ENCODE measurements at places on chromosomes 4 and X.

DNA sequence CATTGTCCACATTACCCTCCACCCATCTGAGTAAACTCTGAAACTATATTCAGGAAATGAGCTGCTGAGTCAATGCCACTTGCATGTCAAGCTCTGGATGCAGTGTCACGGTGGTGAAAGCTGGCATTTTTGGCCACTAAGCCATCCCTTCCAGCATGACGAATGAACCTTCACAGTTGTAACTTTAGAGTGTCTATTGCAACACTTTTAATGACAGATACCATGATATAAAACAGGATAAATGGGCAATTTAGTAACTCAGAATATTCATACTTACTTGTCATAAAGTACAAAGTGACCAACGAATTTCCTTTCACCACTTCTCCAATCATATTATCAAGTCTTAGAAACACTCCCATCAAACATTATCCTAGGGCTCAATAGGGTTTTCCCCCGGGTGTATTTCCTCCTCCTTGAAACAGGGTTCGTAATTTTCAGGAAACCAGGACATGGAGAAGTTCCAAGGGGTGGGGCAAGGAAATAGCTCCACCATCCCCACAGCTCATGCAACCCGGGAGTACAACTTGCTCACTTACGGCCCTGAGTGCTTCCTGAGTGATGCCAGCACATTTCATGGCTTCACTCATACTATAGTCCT is 73.1 kb downstream of the MTHFD2L start:
- DNase-seq, result no peak

GRCh38 chr4:45803994-45804393 is 319.9 kb downstream of the GABRG1 start:
- no peak for DNase-seq

- DNase-seq, result no peak
Observed at GRCh38 chrX:72676465-72676864, 37.6 kb downstream of the PHKA1 start.

- no peak for DNase-seq
Observed at GRCh38 chr4:61638591-61638990, 438.5 kb downstream of the ADGRL3 start.

DNA sequence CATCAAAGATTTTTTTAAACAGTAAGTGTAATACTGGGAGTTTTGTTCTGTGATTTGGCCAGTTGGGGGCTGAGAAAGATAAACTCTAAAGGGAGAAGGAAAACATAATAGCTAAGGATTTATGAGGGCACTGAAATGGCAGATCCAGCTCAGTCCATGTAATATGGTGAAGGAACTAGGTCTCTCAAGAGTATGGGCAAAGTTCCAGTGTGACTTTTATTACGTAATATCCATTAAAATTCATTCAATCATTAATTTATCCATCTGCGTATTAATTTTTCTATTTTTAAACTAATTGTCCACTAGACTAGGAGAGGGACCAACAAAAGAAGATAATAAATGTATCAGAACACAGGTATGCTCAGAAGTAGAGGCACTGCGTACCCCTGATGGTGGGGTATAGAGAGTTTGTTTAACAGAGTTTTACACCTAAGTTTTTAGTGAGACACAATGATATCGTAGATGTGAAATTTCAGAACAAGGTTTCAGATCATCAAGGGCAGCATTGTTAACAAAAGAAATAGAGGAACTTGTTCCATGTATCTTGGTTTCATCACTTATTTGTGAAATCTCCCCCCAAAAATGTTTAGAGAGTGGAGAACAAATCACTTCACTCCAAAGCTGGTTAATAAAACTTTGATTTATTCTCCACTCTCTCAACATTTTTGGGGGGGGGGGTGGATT is 351.1 kb downstream of the GRXCR1 start:
- no peak for DNase-seq

DNA sequence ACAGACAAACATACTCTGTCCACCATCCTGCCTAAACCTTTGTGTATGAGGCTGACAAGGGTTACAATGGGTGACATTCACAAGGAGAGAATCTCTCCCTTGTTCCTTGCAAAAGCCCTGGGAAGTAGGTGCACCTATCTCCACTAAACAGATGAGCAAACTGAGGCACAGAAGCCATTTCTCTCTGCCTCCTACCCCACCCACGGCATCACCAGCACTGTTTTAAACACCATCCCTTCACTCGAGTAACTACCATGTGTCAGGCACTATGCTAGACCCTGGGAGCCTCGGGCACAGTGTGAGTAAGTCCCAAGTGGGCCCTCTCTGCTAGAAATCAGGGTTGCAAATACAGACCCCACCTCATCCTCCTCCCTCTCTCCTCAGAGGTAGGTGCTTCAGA is 899 bp downstream of the LYAR start:
- no peak for DNase-seq

DNA sequence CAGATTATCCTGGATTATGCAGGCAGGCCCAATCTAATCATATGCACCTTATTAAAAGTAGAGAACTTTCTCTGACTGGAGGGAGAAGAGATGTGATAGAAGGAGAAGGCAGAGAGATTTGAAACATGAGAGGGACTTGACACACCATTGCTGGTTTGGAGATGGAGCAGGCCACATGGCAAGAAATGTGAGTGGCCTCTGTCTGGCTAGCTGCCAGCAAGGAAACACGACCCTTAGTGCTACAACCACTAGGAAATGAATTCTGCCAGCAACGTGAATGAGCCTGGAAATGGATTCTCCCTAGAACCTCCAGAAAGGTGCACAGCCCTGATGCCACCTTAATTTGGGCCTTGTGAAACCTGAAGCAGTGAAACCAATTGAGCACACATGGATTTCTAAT is 79.5 kb upstream of the MBNL3 start:
- DNase-seq, result no peak

GRCh38 chr4:182222766-182223165 is 20.4 kb upstream of the TENM3 start:
- no peak for DNase-seq

- no peak for DNase-seq
Observed at GRCh38 chr4:7444731-7445130, 10.0 kb upstream of the PSAPL1 start.

GRCh38 chr4:153728660-153729059 is 31.2 kb downstream of the RNF175 start:
- DNase-seq, result no peak

- DNase-seq, result no peak
Observed at GRCh38 chr4:159498446-159499115, 395.7 kb downstream of the RAPGEF2 start.

- no peak for DNase-seq
Observed at GRCh38 chr4:61521451-61521850, 321.3 kb downstream of the ADGRL3 start.

- DNase-seq, result peak; percentile 42
Observed at GRCh38 chrX:54182194-54182863, 725 bp downstream of the FAM120C start.

GRCh38 chrX:7071390-7071789 is 76.1 kb upstream of the STS start:
- no peak for DNase-seq

- DNase-seq, result no peak
Observed at GRCh38 chrX:16113978-16114565, 9.3 kb upstream of the GRPR start.

GRCh38 chr4:22962295-22962694 is 269.6 kb downstream of the GBA3 start:
- DNase-seq, result no peak

GRCh38 chrX:123271902-123272301 is 87.8 kb downstream of the GRIA3 start:
- no peak for DNase-seq

GRCh38 chrX:39854772-39855747 is 242.7 kb downstream of the BCOR start:
- DNase-seq, result peak; percentile 33

GRCh38 chr4:147975325-147975724 is 243.4 kb downstream of the ARHGAP10 start:
- DNase-seq, result no peak

DNA sequence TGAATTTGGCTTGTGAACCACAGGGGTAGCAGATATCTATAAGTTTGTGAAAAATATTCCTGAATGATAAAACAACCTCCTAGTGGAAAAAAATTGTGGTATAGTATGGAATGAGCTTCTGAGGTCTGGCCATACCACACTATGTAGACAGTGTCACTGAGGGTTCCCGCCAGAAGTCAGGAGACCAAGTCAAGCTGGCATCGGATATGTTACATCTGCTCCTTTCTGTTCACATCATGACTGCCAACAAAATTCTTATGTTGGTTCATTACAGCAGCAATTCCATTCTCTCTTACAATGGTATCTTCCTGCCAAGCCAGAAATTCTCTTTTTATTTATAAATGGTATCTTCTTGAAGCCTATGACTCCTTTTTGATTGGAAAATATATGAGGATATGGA is 273.0 kb downstream of the PPP3CA start:
- DNase-seq, result no peak

DNA sequence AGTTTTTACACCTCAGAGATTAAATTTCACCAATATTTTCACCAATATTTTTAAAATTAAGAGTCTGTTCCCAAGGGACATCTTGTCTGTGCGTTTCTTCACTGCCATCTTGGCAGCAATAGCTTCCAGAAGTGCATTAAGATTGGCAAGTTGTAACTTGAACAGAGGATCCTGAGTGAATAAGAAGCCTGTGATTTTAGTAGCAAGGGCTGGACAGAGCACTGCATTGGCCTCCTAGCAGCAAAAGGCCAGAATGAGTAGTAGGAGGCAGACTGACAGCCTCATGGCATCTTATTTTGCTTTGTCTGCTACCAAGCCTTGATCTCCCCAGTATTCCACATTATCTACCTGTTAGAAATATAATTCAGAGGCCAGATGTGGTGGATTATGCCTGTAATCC is 138.4 kb downstream of the CPE start:
- DNase-seq, result no peak

GRCh38 chr4:64359489-64359888 is 49.8 kb downstream of the TECRL start:
- DNase-seq, result no peak

- DNase-seq, result no peak
Observed at GRCh38 chr4:109266891-109267290, 35.6 kb downstream of the COL25A1 start.

DNA sequence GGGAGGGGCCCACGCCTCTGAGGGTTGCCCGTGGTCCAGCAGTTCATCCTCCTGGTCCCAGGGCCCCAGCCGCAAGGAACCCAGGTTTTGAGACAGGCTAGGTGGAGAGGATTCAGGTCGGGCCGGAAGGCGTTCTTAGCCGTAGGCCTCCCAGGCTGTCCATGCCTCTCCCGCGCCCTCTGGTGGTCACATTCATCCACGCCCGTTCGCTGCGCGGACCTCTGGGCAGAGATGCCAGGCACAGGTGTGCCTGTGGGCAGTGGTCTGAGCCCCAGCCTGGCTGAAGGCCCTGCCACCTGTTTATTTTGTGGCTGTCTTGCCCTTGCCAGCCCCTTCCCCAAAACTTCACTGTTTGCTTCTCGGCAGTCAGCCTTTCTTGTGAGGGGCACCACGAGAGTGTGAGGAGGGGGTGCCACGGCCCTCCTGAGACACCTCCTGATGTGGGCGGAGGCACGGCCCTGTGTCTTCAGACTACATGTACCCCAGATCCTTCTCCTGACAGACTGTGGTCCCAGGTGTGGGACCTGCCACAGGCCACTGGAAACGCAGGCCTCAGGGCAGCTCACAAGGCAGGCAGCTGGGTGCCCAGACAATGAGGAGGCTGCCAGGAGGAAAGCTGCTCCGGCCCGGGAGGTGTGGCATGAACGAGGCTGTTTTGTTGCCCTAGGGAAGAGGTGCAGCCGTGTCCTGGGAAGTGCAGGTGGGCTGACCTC is 5.0 kb downstream of the UVSSA start:
- peak; percentile 74 for DNase-seq

DNA sequence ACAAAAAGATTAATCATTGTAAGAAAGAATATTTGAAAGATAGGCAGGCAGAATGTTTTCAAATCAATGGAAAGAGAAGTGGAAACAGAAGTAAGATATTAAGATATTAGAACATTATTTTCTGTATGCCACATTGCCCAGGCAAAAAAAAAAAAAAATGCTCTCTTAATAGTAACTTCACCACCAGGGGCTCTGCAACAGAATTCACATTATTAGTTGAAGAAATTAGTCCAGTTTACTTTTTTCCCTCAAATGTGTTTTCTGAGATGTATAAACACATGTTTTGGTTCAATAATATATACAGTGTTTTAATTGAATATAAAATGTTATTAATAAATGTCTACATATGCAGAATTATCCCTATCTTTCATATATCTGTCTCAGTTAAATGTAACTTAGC is 78.0 kb upstream of the ADAD1 start:
- DNase-seq, result no peak

GRCh38 chr4:8760561-8760960 is 111.1 kb downstream of the HMX1 start:
- no peak for DNase-seq

DNA sequence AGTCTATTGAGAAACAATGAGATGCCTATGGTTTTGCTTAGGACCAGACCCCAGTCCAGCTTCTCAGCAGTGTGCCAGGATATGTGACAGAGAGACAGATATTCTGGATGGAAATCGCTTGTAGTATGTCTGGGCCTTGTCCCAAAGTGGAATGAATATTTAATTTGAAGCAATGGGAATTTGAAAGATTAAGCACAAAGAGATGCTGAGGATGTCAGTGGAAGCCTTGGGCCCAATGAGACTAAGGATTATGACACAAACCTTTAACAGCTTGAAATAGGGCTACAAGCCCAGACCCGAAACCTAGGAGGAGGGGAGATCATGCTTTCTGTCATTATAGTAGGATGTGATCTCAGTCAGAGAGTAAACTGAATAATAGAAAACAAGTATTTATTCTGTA is 459.2 kb downstream of the FAT4 start:
- DNase-seq, result no peak

- DNase-seq, result no peak
Observed at GRCh38 chr4:107452717-107453630, 267.1 kb downstream of the PAPSS1 start.

DNA sequence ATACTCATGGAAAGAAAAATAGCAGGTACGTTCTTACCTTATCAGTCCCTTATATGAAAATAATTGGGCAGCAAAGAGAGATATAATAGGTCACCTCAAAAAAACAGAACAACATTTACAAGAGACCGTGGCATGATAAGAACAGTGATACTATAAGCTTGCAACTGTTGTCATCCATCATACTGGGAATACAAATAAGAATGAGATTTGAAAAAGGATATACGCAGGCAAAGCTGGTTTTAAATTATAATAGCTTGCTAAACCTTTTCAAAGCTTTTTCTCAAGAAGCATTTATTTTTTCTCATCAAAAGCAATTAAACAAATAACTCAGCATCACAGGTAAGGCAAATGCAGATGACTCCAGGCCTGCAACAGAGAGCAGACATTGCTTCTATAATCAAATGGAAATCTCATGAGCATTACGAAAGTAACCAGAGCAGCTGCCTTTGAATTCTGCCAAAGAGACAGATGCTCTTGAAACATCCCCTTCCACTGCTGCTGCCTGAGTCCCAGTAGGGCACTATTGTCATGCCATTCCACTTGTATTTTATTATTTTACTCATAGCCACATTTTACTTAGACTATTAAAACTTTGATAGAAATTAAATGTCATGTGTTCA is 620.6 kb upstream of the GNPDA2 start:
- DNase-seq, result no peak

- DNase-seq, result no peak
Observed at GRCh38 chr4:156642161-156642560, 329.4 kb downstream of the PDGFC start.

All from activated naive CD8-positive, alpha-beta T cell treated with anti-CD3 and anti-CD28 coated beads, Interleukin-2, amount 50 U/mL, for 16 hours (primary cell).